ENCODE measurements at places on chromosomes 7 and 10. TPM values are rescaled to one million over a fixed set of nuclear protein-coding genes. Genes with fewer than 3 reads are reported as not detected.

DNA sequence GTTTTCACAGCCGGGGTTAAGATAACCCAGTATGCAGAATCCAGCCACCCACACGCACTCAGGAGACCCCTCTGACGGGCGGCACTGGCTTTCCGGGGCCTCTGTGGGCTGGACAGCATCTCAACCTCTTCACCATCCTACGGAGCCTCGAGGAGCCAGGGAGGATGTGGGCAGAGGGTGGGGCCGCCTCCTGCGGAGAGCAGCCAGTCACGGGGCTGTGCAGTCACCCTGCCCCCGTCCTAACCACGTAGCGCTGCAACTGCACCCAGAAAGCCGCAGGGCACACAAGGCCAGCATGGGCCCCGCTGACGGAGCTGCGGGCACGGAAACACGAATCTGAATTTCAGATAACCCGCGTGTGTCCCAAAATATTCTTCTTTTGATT, 270.3 kb downstream of the ELFN1 start:
- no peak overlapping the region for H3K4me3 ChIP-seq
- no peaks in the 10 kb centered on the region for H3K4me1 ChIP-seq
- H3K27ac ChIP-seq: no peak overlapping the region
- H3K27me3 ChIP-seq: no peaks in the 10 kb centered on the region

DNA sequence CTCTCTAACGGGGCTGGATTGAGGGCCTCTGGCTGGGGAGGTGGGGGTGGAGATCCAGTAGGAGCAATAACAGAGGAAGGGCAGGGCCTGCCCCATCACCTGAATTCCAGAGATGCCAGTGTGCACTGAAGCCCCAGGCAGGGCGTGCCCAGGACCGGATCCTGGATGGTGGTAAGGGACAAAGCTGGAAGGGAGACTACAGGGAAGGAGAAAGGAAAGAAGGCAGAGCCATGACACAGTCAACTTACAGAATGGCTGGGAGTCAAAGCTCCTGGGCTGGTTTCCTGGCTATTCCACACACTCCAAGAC, 666 bp downstream of the TMEM139 start:
- no peaks in the 10 kb centered on the region for H3K27me3 ChIP-seq
- no peaks in the 10 kb centered on the region for H3K36me3 ChIP-seq
- H3K4me3 ChIP-seq: no peak overlapping the region
- H3K27ac ChIP-seq: peak overlapping the region; percentile 23

DNA sequence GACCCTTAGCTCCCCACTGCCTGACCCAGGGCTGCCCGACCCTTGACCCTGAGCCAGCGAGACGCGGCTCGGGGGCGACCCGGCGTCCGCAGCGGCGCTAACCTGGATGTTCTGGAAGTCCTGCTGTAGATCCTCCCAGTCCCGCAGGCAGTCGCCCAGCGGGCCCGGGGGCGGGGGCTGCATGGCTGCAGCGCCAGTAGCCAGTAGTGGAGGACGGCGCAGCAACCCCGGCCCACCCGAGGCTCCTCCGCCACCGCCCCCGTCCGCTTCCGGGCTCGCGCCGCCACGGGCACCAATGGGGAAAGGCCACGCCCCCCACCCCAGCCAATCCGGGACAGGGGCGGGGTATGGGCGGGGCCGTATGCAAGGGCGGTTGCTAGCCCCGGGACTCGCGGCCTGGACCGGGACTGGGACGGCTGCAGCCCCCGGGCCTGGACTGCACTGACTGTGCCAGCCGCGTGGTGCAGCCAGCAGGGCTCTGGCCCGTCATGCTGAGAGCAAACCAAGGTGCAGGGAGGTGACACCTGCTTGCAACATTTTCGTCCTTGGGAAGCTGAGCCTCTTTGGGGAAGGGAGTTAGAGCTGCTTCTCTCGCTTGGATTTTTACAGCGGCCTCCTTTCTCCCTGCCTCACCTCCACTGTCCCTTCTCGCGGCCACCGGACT, at the start of gene TMEM120A:
TMEM120A (minus strand) TSS at position 208 of the 664 bp plus-strand sequence; CDS start at position 183, 25 bp downstream.
- H3K27me3 ChIP-seq: no peaks in the 10 kb centered on the region
- H3K4me3 ChIP-seq: peak within 1 kb of the TSS; percentile 84
- peaks cover 7% of the 10 kb centered on the region for H3K4me1 ChIP-seq
- peak; percentile 94 for DNase-seq

DNA sequence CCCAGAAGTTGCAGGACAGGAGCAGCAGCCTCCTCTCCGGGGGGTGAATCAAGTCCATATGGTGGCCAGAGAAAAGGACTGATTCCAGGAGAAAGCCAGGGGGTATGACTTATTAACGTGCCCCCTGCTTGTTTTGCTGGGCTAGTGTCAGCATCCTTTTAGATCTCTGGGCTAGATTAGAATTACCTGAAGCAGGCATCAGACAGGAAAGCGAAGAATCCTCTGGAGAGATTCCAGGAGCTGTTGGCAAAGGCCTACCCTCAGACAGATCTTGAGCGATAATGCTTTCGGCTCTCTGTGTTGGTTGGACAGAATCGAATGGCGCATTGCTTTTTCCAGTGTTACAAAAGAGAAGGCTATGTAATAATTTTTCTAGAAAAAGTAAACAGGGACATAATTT, 164.0 kb upstream of the GLI3 start:
- H3K27me3 ChIP-seq: no peaks in the 10 kb centered on the region
- H3K4me3 ChIP-seq: no peak overlapping the region
- no peak overlapping the region for H3K27ac ChIP-seq
- H3K36me3 ChIP-seq: no peaks in the 10 kb centered on the region
- H3K4me1 ChIP-seq: no peaks in the 10 kb centered on the region

DNA sequence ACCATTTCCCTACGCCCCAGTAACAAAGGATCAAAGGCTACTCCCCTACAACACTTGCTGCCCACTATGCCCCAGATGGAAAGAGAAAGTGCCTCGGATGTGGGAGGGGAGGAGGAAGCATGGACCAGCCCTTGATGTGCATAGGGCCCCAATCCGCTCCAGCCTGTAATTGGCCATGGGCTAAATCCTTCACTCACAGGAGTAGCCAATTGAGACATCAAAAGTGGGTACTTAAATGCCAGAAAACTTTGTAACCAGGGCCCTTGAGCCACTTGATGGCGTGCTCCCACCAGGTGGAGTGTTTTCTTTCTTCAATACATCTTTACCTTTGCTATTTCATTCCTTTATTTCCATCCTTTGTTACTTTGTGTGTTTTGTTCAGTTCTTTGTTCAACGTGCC, 500.5 kb upstream of the LRRN3 start:
- H3K27ac ChIP-seq: no peak overlapping the region
- H3K36me3 ChIP-seq: no peaks in the 10 kb centered on the region
- H3K4me3 ChIP-seq: no peak overlapping the region
- no peaks in the 10 kb centered on the region for H3K4me1 ChIP-seq

GRCh38 chr10:66572700-66573099, 353.1 kb upstream of the LRRTM3 start:
- no peak overlapping the region for H3K4me3 ChIP-seq
- no peak for DNase-seq
- H3K36me3 ChIP-seq: no peaks in the 10 kb centered on the region
- no peak overlapping the region for H3K27ac ChIP-seq
- H3K4me1 ChIP-seq: no peaks in the 10 kb centered on the region
- no peaks in the 10 kb centered on the region for H3K27me3 ChIP-seq

DNA sequence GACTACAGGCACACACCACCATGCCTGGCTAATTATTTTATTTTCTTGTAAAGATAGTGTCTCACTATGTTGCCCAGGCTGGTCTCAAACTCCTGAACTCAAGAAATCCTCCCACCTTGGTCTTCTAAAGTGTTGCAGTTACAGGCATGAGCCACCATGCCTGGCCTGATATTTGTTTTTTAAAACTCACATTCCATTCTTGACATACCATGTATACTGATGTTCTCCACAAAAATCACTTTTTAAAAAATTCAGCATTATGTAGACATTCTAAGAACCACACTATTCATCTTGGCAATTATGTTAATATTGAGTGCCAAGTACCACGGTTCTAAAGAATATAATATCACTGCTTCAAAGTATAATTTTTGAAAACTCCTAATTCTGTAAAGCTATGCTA, 43.5 kb downstream of the IDE start:
- H3K36me3 ChIP-seq: no peaks in the 10 kb centered on the region
- H3K4me1 ChIP-seq: no peaks in the 10 kb centered on the region
- no peak for DNase-seq
- no peaks in the 10 kb centered on the region for H3K27me3 ChIP-seq
- no peak overlapping the region for H3K27ac ChIP-seq

- no peak for DNase-seq
- no peaks in the 10 kb centered on the region for H3K36me3 ChIP-seq
- H3K27me3 ChIP-seq: no peaks in the 10 kb centered on the region
- no peak overlapping the region for H3K27ac ChIP-seq
- no peak overlapping the region for H3K4me3 ChIP-seq
These were observed 166.3 kb upstream of the RNF32 start for GRCh38 chr7:156474241-156474743.

DNA sequence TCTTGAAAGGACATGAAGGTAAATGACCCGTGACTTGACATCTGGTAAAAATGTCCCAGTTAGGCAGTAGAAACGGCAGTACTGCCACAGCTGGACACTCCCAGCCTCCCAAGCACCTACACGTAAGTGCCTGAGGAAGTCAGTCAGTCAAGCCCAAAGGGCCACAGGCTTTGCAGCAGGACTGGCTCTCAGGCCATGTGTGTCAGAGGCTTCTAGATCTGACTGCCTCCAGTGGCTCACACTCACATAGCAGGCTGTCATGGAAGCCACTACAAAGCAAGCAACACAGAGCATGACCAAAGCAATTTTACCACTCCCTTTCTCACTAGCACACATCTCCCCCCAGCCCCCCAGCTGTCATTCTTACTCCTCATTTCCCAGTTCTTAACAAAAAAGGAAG, 17.8 kb upstream of the CCNJ start:
- no peak overlapping the region for H3K4me3 ChIP-seq
- H3K27ac ChIP-seq: no peak overlapping the region
- H3K27me3 ChIP-seq: no peaks in the 10 kb centered on the region
- H3K4me1 ChIP-seq: no peaks in the 10 kb centered on the region
- no peak for DNase-seq
- H3K36me3 ChIP-seq: no peaks in the 10 kb centered on the region

DNA sequence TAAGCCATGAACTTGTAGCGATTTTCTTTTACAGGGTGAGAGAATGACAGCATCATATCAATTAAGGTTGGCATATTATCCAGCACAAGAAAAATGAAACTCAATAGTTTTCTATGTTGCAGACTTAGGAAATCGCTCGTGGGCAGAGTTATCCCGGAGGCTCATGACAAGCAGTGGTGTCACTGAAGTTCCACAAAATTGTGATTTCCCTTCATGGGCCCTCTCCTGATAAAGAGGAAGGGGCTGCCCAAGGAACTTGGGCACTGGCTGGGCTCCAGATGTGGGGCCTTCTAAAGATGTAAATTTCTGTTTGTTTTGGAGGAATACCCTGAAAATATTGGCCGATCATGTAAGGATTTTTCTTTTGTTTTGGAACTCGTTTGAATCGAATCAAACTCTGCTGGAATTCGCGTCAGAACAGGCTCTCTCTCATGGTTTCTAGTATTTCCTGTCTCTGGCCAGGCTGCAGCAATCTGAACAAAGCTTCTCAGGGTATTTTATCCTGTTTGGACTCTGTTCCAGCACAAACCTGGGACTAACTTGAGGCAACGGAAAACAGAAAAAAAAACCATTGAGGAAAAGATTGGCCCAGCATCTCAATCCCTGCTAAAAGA, 340.6 kb upstream of the NRP1 start:
- no peak overlapping the region for H3K27ac ChIP-seq
- no peak for DNase-seq
- H3K36me3 ChIP-seq: no peaks in the 10 kb centered on the region
- H3K27me3 ChIP-seq: no peaks in the 10 kb centered on the region

DNA sequence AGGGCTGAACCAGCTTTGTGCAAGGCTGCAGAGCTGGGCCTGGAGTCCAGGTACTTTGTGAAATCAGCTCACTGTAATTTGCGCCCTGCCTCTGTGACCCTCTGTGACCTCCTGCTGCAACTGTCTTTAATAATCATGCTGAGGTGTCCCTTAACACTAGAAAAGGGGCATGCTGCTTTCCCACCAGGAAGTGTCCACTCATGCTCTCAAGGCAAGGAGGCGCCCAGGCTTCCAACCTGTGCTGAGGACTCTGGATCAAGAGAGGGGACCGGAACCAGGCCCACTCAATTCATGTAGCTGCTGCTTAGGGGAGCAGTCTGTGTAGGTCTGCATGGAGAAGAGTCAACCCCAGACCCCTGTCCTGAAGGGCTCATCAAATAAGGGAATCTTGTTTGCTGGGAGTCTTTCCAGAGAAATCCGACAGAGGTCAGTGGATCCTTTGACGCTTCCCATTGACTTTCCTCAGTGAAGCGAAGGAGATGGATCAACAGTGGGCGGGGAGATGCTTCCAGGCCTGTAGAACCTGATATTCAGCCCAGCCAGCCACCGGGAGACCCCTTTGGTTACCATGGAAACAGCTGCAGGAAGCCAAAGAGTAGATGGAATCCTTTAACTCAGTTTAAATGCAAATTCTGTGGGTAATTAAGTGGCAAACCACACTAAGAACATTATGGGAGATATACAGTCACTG, 945.9 kb downstream of the GRID1 start:
- no peaks in the 10 kb centered on the region for H3K4me1 ChIP-seq
- H3K36me3 ChIP-seq: no peaks in the 10 kb centered on the region
- H3K27me3 ChIP-seq: peaks cover 3% of the 10 kb centered on the region
- DNase-seq: no peak
- H3K27ac ChIP-seq: no peak overlapping the region
- H3K4me3 ChIP-seq: no peak overlapping the region

DNA sequence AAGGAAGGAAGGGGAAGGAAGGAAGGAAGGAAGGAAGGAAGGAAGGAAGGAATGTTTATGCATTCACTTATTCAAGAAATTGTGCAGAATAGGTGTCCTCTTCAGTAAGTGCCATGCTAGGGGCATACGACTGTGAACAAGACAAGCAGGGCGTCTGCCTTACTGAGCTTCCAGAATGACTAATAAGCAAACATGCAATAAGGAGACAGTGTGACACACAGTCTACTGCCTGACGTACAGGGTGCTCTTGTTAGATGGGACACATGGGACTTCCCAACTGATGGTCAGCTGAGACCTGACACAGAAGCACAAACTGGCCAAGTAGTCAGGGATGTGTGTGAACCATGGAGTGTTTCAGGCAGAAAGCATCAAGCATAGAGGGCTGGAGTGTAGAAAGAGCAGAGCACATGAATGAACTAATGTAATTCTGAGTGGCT, 18.2 kb downstream of the DNAJC12 start:
- H3K36me3 ChIP-seq: no peaks in the 10 kb centered on the region
- no peak overlapping the region for H3K4me3 ChIP-seq
- no peaks in the 10 kb centered on the region for H3K4me1 ChIP-seq
- no peak overlapping the region for H3K27ac ChIP-seq
- no peaks in the 10 kb centered on the region for H3K27me3 ChIP-seq

DNA sequence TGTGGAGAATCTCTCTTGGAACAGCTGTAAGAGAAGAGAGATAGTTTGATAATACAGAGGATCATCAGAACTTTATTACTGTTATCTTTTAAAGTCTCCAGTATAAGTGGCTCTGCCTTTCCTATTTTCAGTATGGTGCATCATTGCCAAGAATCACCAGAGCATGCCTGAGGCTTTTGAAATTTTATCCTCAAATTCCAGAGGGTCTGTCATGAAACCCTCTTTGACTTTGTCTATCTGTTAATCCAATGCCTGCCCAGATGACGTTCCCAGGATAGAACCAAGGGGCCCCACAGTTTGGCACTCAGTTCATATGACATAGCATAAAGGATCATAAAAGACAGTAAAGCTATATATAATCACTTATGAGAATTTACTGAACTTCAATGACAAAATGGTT, 35.3 kb upstream of the SEMA3C start:
- H3K4me1 ChIP-seq: no peaks in the 10 kb centered on the region
- no peak overlapping the region for H3K27ac ChIP-seq
- DNase-seq: no peak
- H3K4me3 ChIP-seq: no peak overlapping the region

Gene ANKIB1
- 20.1 TPM for total RNA-seq

Gene NKX6-2
- total RNA-seq: not detected

Gene ZNF503
- total RNA-seq: 23.9 TPM

Gene NACAD
- total RNA-seq: 10.3 TPM

Gene PFKFB3
- 52.7 TPM for total RNA-seq

Gene OR6B1
- total RNA-seq: not detected

Gene A1CF
- not detected for total RNA-seq

Measured in prostate gland (tissue), 2 donors.